Activated CD8-positive, alpha-beta T cell treated with anti-CD3 and anti-CD28 coated beads for 36 hours (primary cell): ENCODE measurements at places on chromosomes 12 and 14.

DNA sequence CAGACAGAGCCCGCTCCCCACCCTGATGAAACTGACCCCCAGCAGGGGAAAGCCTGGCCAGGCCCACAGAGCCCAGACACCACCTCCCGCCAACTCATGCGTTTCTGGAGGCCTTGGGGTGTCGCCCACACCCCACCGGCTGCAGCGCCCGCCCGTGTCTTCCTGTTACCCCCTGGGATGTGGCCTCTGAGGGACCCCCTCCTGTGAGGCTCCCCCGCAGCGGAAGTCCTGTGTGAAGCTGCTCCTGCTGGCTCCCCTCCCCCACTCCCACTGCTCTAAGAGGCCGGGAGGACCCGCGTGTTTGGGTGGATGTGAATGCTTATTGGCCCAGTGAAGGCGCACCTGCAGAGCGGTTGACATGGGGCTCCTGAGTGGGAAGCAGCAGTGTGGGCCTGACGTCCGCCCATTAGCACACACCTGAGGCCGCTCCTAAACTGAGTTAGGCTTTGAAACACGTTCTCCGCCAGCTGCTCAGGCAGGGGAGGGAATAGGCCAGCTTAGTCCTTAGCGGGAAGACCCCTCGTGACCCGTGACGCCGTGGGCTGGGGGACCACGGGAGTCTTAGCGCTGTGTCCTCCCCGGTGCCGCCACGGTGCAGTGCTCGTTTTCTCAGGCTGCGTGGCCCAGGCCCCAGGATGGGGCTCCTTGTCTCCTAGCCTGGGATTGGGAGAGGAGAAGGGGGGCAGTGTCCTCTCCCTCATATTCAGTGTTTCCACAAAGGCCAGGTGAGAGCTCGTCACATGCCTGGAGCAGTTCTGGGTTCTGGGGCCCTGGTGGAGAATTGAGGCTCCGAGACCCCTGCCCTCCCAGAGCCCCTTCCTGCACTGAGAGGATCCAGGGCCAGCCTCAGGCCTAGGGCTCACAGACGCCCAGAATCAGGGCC lies 323.4 kb upstream of the SFSWAP start:
- DNase-seq, result peak; percentile 24

GRCh38 chr14:73726025-73726961 lies 12.1 kb upstream of the PNMA1 start:
- DNase-seq, result no peak

- no peak for DNase-seq
Measured at GRCh38 chr12:105167346-105167745, 59.8 kb downstream of the WASHC4 start.

GRCh38 chr14:101475456-101476257 lies 85.6 kb upstream of the DIO3 start:
- no peak for DNase-seq

- DNase-seq, result no peak
Measured at GRCh38 chr12:101891462-101891971, 14.1 kb downstream of the DRAM1 start.

DNA sequence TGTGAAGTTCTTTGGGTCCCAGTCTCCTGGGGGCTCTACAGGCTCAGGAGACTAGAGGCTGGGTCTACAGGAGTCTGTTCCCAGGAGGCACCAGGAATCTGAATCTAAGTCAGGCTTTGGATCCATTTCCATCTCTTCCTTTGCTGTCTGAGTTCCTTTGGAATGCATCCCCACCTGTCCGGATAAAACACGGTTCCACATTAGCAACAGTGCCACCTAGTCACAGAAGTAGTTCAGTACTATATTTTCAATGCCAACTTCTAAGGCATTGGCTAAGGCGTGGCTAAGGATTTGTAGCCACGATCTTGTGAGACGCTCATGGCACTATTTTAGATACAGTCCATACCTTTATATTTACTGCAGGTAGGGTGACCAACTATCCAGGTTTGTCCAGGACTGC lies 15.1 kb downstream of the ZC2HC1C start:
- no peak for DNase-seq

GRCh38 chr12:1886396-1887008 lies 31.9 kb downstream of the CACNA2D4 start:
- no peak for DNase-seq

GRCh38 chr14:54329082-54329695 lies 67.6 kb upstream of the CDKN3 start:
- DNase-seq, result peak; percentile 23

GRCh38 chr12:41224066-41224465 lies 35.9 kb downstream of the PDZRN4 start:
- DNase-seq, result no peak

DNA sequence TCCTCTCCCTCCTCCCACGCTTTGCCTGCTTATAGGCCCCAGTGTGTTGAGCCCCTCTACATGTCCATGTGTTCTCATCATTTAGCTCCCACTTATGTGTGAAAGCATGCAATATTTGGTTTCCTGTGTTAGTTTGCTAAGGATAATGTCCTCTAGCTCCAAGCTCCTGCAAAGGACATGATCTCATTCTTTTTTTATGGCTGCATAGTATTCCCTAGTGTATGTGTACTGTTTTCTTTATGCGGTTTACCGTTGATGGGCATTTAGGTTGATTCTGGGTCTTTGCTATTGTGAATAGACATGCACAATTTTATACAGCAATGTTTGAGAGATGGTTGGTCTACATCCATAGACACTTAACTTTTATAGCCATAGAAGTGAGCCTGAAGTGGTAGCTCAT lies 5.1 kb downstream of the RESF1 start:
- DNase-seq, result no peak

DNA sequence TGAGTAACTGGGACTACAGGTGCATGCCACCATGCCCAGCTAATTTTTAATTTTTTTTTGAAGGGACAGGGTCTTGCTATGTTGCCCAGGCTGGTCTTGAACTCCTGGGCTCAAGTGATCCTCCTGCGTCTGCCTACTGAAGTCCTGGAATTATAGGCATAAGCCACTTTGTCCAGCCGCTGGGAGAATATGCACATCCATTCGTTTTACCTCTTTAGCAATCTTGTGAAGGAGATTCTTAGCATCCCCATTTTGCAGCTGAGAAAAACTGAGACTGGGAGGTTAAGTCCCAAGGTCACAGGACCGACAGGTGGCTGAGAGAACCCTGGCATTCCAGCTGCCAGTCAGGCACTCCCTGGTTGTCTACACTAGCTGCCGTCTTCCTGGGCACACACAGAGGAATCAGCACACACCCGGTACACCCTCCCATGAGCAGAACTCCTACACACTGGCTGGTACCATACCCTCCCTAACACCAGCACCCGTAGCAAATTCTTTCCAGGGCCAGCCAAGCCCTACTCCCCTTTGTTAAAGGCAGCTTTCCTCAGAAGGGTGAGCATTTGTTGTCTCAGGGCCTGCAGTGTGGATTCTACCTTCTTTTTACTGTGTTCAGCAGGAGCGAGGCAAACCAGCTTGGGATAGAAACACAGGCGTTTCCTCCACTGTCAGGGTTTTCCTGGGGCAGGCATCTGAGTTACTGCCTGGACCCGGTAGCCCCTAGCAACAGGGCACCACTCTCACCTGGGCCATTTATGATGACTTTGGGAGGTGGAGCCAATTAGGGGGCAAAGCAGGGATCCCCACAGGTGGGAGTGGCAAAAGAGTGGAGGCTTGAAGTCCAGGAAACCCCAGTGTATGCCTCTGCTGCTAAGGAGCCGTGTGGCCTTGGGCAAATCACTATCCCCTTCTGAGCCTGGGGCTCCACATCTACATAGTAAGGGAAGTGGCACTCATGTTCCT lies 70.2 kb downstream of the IRF2BPL start:
- DNase-seq, result peak; percentile 38
